ENCODE measurements at places on chromosomes 11 and 22.

- DNase-seq = no peak
Observed at GRCh38 chr11:115385226-115385625, 119.0 kb downstream of the CADM1 start.

DNA sequence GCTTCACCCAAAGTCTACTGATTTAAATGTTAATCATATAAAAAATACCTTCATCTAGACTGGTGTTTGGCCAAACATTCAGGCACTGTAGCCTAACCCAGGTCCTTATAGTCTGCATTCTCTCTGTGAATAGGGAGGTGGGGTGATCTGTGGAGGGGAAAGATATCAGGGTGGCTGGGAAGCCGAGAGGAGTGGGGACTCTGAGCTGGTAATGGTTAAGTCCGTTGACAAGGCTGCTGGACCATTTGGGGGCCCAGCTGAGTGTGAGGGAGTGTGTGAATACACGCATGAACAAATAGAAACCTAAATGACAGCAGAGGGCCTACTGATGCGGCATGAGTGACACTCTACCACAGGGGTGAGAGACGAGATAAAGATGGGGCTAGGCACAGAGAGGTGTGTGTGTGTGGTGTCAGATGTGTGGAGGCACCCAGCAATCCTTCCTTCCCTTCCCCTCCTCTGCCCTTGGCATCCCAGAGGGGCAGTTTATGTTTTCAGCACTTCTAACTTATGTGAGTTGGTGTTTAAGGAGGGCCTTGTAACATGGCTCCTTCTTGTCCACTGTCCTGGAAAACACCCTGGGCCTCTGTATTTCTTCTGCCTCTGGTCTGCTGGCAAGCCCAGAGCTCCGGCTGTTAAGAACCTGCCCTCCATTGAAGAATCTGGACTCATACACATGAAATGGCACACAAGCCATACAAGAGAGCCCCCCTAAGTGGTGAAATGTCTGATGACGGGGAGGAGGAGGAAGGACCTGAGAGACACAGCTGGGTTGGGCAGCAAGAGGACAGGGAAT, 249.1 kb upstream of the TBCEL start:
- DNase-seq = no peak

- DNase-seq = peak; percentile 71
Observed at GRCh38 chr22:41532908-41533825, 11.1 kb downstream of the POLR3H start.

GRCh38 chr11:61041755-61042518, 60.4 kb upstream of the CD5 start:
- DNase-seq = peak; percentile 32

- no peak for DNase-seq
Observed at GRCh38 chr11:102911758-102912481, 37.1 kb upstream of the MMP12 start.

GRCh38 chr11:68414496-68415221, 45.9 kb upstream of the PPP6R3 start:
- no peak for DNase-seq
